ENCODE measurements at places on chromosomes 16 and 17.

DNA sequence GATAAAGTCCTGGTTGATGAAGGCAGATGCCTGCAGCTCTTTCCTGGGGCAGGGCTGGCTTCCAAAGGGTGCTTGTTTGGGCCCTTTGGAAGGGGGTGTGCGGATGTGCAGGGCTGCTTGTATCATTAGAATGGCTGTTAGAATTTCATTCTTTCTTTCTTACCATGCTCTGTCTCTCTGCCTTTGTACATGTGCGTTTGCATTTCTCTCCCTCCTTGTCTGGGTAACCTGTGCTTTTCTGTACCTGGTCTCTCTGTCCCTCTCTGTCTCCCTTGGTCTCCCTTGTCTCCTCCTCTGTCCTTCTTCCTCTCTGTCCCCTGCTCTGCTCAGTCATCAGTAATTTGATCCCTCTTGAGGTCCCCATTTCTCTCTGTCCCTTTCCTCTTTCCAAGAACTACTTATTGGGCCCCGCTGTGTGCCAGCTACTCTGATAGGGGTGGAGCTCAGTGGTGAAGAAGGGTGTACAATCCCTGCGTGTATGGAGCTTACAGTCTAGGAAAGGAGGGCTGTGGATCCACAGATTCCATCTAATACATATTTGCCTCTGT, 69.3 kb downstream of the PLCG2 start:
- no peak for DNase-seq

- DNase-seq: no peak
These were observed 51.1 kb upstream of the MEAK7 start for GRCh38 chr16:84555418-84556196.

DNA sequence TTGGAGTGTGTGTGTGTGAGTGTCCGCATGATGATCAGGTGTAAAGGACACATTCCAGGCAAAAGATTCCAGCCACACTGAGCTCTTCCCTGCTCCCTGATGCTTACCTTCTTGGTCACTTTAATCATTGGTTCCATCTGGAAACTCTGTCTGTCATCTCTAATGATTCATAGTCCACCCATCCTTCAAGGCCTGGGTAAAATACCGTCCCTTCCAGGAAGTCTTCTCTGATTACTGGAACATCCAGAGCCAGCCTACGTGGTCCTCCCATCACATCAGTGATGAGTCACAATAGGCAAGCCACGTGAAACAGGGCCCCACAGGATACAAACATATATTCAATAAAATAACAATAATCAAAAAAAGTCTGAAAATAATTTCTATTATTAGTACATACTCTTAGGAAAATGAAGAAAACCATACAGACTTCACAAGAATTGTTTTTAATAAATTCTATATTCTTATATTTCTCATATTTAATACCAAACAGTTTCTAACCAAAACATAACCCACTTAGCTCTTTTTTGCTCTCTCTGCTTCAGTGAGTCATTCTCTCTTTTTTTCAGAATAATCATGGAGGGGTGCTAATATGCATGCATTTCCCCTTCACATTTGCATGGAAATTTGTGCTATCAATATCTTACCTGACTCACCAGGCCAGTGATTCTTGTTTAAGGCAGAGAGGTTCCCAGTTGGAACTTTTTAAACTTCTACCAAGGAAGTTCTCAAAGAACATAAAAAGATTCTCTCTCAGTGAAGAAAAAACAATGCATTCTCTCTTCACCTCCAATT, 263.2 kb downstream of the TOX3 start:
- no peak for DNase-seq

- no peak for DNase-seq
These were observed 4.2 kb downstream of the ITGAE start for GRCh38 chr17:3796822-3797170.

DNA sequence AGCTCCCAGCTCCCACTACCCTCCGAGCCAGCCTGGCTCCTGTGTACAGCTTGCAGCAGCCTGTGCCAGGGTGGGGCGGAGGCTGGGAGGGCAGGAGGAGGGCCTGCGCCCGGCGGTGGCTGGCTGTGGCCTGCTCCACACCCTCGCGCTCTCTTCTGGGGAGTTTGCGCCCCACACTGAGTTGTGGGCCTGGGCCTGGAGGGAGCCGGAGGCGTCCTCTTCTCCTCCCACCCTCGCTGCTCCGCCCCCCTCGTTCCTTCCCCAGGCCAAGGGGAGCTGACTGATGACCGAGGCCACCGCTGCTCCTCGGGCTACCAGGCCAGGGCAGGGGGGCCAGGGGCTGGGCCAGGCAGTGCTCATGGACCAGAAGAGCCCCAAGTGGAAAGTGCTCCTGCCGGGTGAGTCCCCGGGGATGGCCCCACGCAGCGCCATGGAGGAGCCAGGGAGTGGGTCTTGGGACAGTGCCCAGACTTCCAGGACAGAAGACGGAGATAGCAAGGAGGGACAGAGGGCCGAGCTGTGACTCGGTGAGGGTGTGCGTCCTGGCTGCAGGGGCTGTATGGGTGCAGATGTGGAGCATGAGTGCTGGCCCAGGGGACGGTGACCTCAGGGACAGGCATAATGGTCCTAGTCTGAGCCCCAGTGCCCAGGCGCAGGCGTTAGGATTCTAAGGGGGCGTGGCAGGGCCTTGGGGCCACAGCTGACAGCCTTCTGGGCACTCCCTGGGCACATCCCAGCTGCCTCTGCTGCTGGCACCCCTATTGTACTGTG, 242.1 kb upstream of the GSE1 start:
- DNase-seq: no peak

DNA sequence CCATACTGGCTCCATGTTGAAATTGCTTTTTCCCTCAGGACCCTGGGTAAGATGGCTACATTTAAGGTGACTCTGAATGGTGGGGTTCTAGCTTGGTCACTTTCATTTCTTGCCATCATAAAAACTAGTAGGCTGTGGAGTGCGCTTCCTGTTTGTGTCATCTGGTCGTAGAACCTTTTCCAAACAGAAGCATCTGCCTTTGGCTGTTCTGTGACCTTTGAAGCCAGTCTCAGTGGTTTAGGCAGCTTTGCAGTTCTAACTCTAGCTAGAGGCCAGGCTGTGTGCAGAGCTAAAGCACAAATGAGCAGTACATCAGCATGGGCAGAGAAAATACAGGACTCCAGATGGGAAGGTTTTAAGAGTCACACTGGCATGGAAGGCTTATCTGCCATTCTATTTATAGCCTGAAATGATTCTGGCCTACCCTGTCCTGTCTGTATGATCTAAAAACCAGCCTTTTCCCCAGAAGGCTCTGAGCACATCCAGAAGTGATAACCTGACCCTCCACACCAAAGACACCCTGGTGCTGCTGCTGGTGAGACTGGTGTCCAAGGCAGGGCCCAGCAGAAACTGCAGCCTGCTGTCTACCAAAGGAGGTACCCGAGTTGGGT, 8.6 kb downstream of the ESRP2 start:
- DNase-seq: no peak

GRCh38 chr17:9179602-9180001, 158.3 kb downstream of the NTN1 start:
- no peak for DNase-seq

DNA sequence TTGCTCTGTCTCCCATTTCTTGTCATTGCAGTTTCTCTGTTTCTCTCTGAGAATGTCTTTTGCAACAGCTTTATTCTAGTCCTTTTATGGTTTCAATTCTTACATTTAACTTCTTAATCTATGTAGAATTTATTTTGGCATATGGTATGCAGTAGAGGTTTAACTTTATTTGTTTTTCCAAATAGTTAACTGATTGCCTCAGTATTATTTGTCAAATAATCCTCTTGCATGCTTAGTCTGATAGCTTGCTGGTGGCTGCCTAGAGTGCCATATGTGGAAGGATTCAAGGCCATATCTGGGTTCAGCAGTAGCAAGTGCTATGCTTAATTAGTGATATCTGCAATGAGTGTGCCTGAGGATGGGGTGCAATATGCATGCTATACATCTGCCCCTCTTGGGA, 6.9 kb downstream of the SNTB2 start:
- no peak for DNase-seq
